ENCODE measurements at places on chromosomes 12 and 14. TPM values are rescaled to one million over a fixed set of nuclear protein-coding genes. Genes with fewer than 3 reads are reported as not detected.

DNA sequence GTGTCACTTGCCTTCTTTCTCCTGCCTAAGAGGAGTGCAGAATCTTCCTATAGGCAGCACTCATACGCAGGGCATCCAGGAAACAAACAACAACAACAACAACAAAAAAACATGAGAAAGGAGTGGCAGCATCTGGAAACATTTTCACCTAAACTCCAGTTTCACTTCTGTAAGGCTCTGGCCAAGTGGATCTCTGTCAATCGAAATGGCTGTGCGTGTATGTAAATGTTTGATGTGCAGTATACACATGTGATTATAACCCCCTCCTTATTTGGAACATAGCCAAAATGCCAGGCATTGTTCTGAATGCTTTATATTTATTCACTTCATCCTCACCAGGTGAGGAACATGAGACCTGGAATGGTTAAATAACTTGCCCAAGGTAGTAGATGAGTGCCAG, 76.8 kb downstream of the COX16 start:
- H3K4me3 ChIP-seq = no peak overlapping the region
- no peaks in the 10 kb centered on the region for H3K36me3 ChIP-seq
- H3K27me3 ChIP-seq = peaks cover 57% of the 10 kb centered on the region
- H3K27ac ChIP-seq = no peak overlapping the region

GRCh38 chr12:123284669-123285068, 13.0 kb upstream of the CDK2AP1 start:
- no peaks in the 10 kb centered on the region for H3K27me3 ChIP-seq
- no peak overlapping the region for H3K4me3 ChIP-seq
- no peaks in the 10 kb centered on the region for H3K4me1 ChIP-seq
- no peak for DNase-seq
- peaks cover 21% of the 10 kb centered on the region for H3K36me3 ChIP-seq

DNA sequence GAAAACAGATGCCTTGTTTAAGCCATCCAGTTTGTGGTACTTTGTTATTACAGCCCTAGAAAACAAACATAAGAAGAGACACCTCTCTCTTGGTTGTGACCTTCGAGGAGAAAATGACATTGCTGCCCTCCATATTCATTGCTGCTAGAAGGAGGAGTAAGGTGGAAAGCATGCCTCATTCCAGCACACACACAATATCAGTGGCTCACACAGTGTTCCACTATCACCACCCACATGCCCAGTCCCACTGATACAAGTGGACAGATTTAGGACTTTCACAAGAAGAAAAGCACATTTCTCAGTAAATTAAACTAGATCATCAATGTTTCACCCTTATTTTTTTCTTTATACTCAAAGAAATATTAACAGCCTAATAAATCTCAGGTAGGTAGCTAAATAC, 143.6 kb downstream of the PHLDA1 start:
- no peaks in the 10 kb centered on the region for H3K36me3 ChIP-seq
- H3K27ac ChIP-seq = no peak overlapping the region
- H3K4me1 ChIP-seq = peaks cover 32% of the 10 kb centered on the region
- no peak overlapping the region for H3K4me3 ChIP-seq
- no peaks in the 10 kb centered on the region for H3K27me3 ChIP-seq

- H3K27ac ChIP-seq = peak overlapping the region; percentile 99
- H3K4me3 ChIP-seq = peak overlapping the region; percentile 35
- peak; percentile 91 for DNase-seq
- peaks cover 35% of the 10 kb centered on the region for H3K4me1 ChIP-seq
- H3K36me3 ChIP-seq = peaks cover 7% of the 10 kb centered on the region
These were observed 1.4 kb upstream of the STON2 start for GRCh38 chr14:81401420-81402122.

GRCh38 chr12:76820888-76821482, 57.1 kb downstream of the ZDHHC17 start:
- peak; percentile 60 for DNase-seq
- H3K4me3 ChIP-seq = no peak overlapping the region
- H3K27ac ChIP-seq = no peak overlapping the region

DNA sequence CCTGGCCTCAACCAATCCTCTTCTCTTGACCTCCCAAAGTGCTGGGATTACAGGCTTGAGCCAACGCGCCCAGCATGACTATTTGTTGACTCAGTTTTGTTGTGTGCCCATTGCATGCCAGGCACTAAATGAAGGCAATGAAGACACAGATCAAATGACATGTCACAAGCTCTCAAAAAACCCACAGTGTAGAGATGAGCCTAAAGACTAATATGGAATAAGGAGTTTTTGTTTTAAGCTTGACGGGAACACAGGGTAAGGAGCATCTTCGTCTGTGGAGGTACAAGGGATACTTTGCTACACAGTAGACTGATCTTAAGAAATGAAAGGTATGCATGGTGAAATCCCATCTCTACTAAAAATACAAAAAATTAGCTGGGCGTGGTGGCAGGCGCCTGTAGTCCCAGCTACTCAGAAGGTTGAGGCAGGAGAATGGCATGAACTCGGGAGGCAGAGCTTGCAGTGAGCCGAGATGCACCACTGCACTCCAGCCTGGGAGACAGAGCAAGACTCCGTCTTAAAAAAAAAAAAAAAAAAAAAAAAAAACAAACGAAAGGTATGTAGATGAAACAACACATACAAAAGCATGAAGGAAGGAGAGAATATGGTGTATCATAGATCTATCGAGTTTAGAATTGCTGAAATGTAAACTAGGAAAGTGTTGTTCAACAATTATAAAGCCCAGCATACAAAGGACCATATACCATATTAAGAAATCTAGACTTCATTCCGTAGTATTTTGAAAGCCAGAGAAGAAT, 122.1 kb upstream of the PTPRB start:
- H3K4me1 ChIP-seq = peaks cover 6% of the 10 kb centered on the region
- no peak overlapping the region for H3K4me3 ChIP-seq
- no peak for DNase-seq
- no peak overlapping the region for H3K27ac ChIP-seq

DNA sequence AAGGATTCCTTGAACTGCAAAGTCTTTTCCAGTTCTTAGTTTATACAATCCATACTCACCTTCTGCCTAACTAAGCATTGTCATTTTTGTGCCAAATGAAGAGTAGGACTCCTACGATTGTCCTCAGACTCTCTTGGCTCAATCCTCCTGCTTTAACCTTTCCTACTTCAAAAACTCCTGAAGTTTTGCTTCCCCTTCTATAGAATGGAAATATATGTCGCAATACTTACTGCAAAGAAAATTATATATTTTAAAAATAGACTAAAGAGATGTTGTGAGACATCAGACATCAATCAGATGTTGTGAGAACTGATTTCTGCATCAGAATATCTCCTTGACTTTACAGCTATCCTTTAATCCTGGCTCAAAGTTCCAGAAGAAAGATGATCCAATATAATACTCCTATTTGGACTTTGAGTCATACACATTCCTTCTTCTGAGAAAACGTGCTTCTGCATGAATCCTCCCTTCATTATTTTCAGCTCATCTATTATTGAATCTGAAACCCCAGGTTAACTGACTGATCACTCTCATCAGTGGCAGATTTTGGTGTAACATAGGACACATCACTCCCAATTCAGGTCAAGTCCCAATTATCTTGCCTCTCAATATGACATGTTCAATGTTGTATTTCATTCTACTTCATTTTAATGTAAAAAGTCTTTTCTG, 48.8 kb downstream of the A2M start:
- no peak overlapping the region for H3K27ac ChIP-seq
- H3K4me1 ChIP-seq = peaks cover 13% of the 10 kb centered on the region
- H3K27me3 ChIP-seq = no peaks in the 10 kb centered on the region
- no peak overlapping the region for H3K4me3 ChIP-seq
- no peaks in the 10 kb centered on the region for H3K36me3 ChIP-seq

DNA sequence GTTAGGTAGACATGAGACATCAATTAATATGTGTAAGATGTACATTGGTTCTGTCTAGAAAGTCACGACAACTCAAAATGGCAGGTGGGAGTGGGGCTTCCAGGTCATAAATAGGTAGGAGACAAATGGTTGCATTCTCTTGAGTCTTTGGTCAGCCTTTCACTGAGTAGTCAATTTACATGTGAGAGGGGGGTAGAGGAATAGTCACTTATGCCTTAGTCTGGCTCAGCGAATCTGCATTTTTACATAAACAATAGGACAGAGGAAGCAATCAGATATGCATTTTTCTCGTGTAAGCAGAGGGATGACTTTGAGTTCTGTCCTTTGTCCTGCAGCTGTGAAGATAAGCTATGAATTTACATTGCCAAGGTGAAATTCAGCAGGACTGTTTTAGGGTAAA, 27.8 kb upstream of the UNC79 start:
- H3K4me3 ChIP-seq = no peak overlapping the region
- H3K36me3 ChIP-seq = no peaks in the 10 kb centered on the region
- peaks cover 89% of the 10 kb centered on the region for H3K27me3 ChIP-seq
- H3K27ac ChIP-seq = no peak overlapping the region
- no peaks in the 10 kb centered on the region for H3K4me1 ChIP-seq
- DNase-seq = no peak

DNA sequence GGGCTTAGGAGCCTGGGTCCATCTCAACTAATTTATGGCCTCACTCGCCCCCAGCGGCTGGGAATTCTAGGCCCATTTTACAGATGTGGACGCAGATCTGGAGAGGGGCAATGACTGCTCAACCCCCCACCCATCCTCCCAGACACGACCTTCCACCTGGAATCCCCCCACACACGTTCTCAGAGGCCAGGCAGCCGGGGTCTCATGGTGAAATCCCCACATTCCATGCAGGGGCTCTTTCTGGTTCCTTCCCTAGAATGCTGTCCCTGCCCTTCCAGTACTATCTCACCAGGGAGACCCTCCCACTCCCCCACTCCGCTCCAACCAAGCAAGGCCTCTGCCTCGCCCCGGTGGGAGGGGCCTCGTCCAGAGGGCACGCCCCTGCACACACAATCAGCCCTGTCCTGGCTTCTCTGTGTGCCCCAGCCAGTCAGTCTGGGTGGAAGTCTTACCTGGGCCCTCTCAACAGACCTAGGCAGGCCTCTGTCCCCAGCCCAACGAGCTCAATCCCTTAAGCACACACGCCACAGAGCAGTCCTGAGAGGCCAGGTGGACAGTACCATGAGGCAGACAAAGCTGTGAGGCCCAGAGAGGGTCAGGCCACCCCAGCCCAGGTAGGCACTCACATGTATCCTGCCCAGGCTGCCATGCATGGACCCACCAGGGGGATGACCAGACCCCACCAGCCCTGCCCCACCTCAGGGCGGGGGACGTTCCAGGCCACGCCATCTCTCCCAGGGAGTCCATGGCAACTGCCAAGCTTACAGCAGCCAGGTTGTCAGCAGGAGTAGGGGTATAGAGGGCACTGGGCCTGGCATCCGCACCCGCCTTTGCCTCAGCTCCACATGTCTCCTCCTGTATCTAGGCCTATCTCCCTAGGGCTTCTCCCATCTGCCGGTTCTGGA, 1.3 kb upstream of the ANKRD9 start:
- DNase-seq = no peak
- H3K27ac ChIP-seq = no peak overlapping the region
- H3K4me3 ChIP-seq = peak overlapping the region; percentile 71
- no peaks in the 10 kb centered on the region for H3K27me3 ChIP-seq

GRCh38 chr12:47602949-47603558, 102.8 kb downstream of the RPAP3 start:
- no peak overlapping the region for H3K27ac ChIP-seq
- H3K4me1 ChIP-seq = peaks cover 9% of the 10 kb centered on the region
- DNase-seq = no peak
- H3K27me3 ChIP-seq = no peaks in the 10 kb centered on the region
- no peak overlapping the region for H3K4me3 ChIP-seq
- no peaks in the 10 kb centered on the region for H3K36me3 ChIP-seq

DNA sequence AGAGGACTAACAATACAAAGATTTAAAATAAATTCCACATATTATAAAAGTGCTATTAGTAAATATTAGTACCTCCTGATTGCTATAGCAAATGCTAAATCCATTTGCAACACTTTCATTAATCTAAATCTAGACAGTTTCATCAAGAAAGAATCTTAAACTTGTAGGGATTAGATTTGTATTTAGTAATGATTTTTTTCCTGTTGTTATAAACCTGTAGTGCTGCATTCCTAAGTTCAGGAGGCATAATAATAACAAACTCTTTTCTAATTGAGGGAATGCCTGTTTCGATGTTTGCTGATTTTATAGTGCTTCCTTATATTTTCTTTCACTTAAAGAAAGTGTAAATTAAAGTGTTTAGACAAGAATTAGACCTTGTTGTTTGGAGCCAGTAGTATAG, 166.1 kb downstream of the FOXA1 start:
- H3K4me3 ChIP-seq = no peak overlapping the region
- no peaks in the 10 kb centered on the region for H3K4me1 ChIP-seq
- H3K27ac ChIP-seq = no peak overlapping the region
- no peaks in the 10 kb centered on the region for H3K27me3 ChIP-seq

- peak overlapping the region; percentile 67 for H3K4me3 ChIP-seq
- peaks cover 41% of the 10 kb centered on the region for H3K4me1 ChIP-seq
- H3K27me3 ChIP-seq = no peaks in the 10 kb centered on the region
- DNase-seq = peak; percentile 94
- no peaks in the 10 kb centered on the region for H3K36me3 ChIP-seq
- H3K27ac ChIP-seq = peak overlapping the region; percentile 76
These were observed 32.1 kb upstream of the GSG1 start for GRCh38 chr12:13135371-13136178.

DNA sequence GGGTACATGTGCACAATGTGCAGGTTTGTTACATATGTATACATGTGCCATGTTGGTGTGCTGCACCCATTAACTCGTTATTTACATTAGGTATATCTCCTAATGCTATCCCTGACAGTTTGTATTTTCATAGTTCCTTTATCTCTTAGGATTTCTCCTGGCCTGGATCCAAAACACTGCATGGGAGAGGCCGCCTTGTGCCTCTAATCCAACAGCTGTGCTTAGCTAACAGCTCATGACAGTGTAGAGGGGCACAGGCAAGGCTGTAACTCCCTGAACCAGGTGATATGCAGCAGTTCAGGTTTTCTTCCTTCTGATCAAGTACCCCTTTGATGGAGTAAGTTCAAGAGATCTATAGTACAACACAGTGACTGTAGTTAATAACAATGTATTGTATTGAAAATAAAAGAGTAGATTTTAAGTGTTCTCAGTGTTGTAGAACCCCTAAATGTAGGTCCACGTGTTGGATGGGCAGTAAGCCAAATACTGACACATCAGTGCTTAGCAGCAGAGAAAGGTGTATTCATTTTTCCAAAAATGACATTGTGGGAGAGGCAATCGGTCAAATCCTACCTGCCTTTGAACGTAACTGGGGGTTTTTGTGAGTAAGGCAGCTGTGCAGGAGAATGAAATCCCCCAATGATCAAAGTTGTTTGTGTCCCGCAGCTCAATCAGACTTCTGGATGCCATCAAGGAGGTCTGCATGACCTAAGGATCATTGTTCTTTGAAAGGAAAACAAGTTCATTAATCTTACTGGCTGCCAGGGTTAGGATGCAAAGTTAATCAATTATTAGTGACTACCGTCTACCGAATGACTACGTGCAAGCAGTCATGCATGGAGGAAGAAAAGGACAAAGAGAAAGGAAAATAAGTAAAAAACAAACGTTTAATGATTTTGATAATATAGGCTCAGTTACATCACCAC, 89.3 kb upstream of the FGD4 start:
- H3K27me3 ChIP-seq = no peaks in the 10 kb centered on the region
- peaks cover 18% of the 10 kb centered on the region for H3K36me3 ChIP-seq
- no peak overlapping the region for H3K4me3 ChIP-seq
- H3K4me1 ChIP-seq = peaks cover 7% of the 10 kb centered on the region
- H3K27ac ChIP-seq = no peak overlapping the region

Gene CIPC
- 11.4 TPM for total RNA-seq

Gene DTX1
- not detected for total RNA-seq

Gene SERPINA3
- total RNA-seq = 54.5 TPM

Gene MEG3
- not detected for total RNA-seq

Gene CD69
- not detected for total RNA-seq

Gene IQSEC3
- total RNA-seq = not detected

All from MCF 10A (cell line).